NCI-H2227 treated with DMSO at 0.1 percent for 48 hours (cell line): ENCODE measurements at places on chromosomes 1 and 21.

DNA sequence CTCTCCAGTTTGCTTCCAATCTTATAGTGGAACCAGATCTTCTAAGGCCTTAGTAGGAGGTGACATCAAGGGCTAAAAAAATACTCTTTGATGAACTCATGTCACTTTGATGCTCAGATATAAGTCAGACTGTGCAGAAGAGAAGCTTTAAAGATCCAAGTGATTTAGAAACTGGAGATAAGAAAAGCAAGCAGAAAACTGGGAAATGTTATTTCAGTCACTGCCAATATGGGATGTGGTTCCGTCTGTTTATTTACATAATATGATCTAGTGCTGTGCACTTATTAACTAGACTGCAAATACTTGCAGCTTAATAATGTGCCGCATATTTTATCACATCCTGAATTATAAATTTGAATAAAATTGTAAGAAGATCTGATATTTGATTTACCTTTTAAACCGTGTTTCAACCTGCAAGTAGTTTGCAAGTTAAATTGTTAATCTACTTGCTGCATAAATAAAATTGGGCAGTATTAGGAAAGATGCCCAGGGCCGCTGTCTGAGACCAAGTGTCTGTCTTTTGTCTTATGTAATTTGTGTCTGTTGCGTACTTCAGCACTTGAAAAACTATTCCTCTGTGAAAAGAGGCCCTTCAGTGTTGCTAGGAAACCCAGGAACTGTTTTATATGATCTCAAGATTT lies 29.6 kb downstream of the CXADR start:
- DNase-seq: no peak

DNA sequence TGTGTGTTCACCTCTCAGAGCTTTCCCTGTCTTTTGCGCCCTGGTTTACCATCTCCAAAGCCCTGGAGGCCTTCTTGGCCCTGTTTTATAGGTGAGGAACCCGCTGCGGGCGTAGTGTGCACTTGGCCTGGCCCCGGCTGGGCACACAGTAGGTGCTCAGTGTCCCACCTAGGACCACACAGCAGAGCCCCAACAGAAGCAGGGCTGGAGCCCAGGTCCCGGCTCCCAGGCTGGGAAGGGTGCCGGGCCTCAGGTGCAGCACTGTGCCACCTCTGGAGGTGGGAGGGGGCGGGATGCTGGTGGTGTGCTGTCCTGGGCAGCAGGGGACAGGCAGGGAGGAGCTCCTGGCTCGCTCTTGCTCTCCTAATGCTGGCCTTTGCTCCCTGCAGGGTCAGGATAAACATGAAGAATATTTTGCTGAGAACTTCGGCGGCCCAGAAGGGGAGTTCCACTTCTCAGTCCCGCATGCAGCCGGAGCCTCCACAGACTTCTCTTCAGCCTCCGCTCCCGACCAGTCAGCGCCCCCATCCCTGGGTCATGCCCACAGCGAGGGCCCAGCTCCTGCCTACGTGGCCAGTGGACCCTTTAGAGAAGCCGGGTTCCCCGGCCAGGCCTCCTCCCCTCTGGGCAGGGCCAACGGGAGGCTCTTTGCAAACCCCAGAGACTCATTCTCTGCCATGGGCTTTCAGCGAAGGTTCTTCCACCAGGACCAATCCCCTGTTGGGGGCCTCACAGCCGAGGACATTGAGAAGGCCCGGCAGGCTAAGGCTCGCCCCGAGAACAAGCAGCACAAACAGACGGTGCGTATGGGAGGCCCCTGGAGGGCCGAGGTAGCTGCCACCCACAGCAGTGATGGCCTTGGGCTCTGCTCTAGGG lies 24.8 kb downstream of the COQ8A start:
- no peak for DNase-seq

GRCh38 chr1:203996126-203996525 lies 76.8 kb upstream of the SOX13 start:
- no peak for DNase-seq

DNA sequence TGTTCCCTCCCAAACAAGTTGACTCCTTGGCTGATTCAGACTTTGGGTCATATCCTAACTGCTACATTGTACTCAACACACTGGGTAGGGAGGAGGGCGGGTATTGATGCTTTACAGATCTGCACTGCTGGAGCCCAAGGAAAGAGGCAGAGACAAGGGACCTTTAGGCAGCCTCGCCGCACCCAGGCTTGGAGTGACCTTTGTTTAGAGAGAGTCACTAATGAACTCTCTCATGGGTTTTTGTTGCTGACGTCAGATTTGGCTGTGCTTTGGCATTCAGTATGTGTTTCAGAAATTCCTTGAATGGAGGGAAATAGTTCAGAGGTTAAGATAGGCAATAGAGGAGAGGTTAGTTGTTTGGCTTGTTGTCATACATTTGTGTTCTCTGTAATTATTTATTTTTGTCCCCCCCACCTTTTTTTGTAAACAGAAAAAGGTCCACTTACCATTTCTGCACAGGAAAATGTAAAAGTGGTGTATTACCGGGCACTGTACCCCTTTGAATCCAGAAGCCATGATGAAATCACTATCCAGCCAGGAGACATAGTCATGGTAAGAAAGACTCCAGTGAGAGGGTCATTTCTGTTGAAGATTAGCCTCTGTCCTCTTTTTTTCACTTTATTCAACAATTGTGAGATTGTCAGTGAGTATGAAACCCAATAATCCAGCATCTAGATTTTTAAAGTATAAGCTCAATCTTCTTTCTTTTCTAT lies 116.1 kb downstream of the ATP5PO start:
- DNase-seq: no peak

- DNase-seq: no peak
Observed at GRCh38 chr1:88286716-88287115, 397.4 kb upstream of the PKN2 start.

GRCh38 chr1:230327892-230328284 lies 98.2 kb downstream of the PGBD5 start:
- no peak for DNase-seq

GRCh38 chr1:91550961-91551360 lies 50.3 kb downstream of the CDC7 start:
- DNase-seq: no peak

DNA sequence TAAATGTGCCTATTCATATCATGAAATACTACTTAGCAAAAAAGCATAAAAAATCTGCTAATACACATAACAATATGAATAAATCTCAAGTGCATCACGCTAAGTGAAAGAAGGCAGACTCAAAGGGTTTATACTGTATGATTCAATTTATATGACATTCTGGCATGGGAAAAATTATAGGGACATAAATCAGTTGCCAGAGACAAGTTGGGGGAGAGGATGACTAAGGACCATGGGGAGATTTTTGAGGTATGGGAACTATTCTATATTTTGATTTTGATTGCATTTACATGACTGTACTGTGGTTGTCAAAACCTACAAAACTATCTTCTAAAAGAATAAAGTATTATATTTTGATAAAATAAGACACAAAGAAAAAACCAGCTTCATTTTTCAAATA lies 650.3 kb upstream of the NR5A2 start:
- no peak for DNase-seq

- DNase-seq: no peak
Observed at GRCh38 chr1:15718199-15718601, 17.9 kb upstream of the SLC25A34 start.

GRCh38 chr1:184253921-184254320 lies 132.9 kb upstream of the C1orf21 start:
- DNase-seq: no peak

GRCh38 chr21:35095859-35096291 lies 46.8 kb upstream of the RUNX1 start:
- DNase-seq: no peak

- no peak for DNase-seq
Observed at GRCh38 chr1:15723631-15724246, 12.3 kb upstream of the SLC25A34 start.

DNA sequence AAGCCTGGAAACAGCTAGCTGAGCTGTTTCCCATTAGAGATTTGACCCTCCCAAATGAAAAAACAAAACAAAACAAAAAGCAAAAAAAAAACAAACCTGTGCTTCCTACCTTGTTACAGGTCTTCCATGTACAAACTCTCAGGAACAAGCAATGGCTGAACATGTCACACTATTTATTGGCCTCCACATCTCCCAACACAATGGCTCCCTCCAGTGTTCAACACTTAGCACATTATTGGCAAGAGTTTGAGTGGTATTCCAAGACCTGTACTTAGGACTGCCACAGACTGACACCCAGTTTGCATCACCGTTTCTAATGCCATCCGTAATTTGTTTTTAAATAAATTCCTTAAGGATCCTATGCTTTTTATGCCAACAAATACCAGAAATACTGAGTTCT lies 195.0 kb upstream of the OLFM3 start:
- no peak for DNase-seq

DNA sequence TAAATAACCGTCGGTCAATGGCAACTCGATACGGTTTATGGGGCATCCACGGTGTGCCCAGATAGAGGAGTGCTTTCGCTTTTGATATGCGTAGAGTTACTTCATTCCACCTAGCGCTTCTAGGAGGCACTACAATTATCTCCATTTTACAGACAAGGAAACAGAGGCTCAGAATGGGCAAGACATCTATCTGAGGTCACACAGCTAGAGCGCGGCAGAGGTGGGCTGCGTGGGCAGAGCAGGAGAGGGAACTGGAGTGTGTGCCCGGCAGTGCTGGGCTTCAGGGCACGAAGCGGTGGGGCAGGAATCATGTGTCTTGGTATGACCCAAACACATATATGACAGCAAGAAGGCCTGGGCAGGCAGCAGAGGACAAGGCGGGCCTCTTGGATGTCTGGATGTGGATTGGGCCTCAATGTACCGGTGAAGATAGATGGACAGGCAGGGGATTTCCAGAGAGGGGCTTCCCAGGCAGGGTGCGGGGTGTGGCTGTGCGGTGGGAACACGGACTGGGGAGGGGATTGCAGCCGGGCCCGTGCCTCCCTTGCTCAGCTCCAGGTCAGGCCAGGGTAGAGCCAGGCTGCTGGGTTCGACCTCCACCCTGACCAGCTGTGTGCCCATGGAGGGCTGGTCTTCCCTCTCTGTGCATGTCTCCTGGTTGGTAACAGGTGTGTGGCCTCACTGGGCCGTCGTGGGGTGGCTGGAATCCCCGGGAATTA lies 21.2 kb downstream of the TP73 start:
- DNase-seq: no peak

- DNase-seq: no peak
Observed at GRCh38 chr1:14661222-14661621, 62.7 kb downstream of the KAZN start.

DNA sequence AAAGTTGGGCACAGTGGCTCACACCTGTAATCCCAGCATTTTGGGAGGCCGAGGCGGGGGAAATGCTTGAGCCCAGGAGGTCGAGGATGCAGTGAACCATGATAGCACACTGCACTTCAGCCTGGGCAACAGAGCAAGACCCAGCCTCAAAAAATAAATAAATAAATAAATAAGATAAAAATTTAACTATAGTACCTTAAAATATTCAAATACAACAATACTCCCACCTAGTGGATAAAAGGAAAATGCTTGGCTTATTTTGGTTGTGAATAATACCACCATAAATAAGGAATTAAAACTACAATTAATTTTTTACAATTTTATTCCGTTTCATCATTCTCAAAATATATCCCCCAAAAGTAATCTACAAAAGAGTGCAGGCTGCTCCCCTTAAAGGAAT lies 8.1 kb downstream of the PSMG1 start:
- no peak for DNase-seq

DNA sequence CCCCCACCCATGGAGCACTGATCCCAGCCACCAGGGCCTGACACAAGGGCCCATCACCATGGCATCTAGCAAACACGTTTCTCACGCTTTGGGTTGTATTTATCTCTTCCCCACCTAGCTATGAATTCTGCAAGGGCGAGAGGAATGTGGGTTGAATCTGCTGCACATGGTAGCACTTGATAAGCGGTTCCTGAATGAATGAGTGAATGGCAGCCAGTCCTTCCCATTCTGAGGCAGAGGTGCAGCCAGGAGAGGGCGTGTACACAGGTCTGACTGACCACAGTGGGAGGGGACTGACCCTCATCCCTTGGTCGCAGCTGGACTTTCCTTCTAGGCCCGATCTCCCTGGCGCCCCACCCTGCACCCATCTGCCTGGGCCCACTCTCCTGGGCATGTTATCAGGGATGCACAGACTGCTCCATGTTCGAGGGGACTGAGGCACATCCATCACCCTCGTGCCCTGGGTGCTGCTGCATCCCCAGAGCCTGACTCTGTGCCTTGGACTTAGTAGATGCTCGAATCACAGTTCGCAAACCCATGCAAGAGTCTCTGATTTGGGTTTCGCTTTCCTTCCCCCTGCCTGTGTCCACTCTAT lies 1.0 kb downstream of the RD3 start:
- DNase-seq: no peak
